ENCODE measurements at places on chromosomes 7 and 10. TPM values are rescaled to one million over a fixed set of nuclear protein-coding genes. Genes with fewer than 3 reads are reported as not detected.

Gene SPOCK2
- total RNA-seq: 6.8 TPM

Gene HOXA2
- total RNA-seq: 16.1 TPM

DNA sequence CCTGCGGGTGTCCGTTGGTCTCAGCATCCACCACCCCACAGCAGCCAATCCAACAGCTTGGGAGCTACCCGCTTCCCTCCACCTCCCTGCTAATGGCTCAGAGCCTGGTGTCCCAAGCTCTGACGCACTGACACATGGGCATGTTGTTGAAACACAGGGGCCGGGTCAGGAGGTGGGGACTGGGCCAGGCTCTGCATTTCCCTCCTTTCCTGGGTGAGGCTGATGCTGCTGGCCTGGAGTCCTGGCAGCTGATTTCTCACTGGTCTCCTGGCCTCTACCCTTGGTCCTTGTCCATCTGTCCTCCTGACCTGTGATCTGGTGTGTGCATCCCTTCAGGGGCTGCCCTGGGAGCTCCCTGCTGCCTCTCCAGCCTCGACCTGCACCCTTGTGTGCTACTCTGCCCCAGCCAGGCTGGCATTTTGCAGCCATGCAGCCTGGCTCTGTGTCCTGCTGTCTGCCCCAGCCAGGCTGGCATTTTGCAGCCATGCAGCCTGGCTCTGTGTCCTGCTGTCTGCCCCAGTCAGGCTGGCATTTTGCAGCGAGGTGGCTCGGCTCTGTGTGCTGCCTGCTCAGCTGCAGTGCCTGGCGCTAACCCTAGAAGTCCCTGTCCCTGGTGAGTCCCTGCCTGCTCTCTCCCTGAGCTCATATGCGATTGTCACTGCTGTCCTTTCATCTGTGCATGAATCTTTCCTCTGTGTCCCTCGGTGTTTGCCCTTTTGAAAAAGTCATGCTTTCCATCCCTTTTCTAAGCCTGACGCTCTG lies 14.0 kb downstream of the AMZ1 start:
- no peak for DNase-seq

DNA sequence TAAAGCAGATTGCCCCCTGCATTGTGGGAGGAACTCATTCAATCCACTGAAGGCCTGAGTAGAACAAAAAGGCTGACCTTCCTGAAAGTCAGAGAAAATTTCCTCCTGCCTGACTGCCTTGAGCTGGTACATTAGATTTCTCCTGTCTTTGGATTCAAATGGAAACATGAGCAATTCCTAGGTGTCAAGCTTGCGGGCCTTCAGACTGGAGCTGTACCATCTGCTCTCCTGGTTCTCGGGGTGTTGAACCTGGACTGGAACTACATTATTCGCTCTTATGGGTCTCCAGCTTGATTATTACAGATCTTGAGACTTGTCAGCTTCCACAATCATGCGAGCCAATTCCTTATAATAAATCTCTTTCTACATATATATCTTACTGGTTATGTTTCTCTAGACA lies 173.6 kb upstream of the STEAP4 start:
- no peak for DNase-seq

DNA sequence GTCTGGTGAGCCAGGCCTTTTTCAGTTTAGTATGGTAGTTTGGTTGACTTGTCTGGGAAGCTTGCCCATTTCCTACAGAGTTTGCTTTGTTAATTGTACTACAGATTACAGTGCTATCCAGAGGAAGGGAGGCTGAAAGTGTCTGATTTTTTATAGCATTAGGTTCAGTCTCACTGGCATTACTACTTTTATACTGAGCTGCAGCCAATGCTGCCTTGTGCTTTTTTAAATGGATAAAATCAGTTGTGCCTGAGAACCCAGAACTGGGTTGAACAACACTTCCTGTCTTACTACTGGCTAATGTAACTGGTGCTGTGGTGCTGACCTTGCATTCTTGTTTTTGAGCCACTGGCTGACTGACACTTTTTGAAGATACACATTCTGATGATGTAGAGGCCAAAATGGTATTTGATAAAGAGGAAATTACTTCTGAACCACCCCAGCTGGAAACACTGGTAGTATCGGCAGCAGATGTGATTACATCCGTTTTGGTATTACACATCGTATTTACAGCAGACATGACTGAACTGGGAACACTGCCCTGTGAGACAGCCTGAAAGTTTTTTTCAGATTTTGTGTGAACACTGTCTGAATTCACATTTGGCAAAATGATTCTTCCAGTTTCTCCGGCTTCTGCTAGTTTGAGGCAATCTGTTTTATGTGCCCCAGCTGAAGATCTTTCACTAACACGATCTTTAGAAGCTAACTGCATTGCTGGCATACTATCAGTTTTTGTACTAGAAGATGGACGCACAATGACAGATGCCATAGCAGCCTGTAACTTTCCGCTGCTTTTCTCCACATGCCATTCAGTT lies 74.1 kb downstream of the NRBF2 start:
- DNase-seq: no peak

DNA sequence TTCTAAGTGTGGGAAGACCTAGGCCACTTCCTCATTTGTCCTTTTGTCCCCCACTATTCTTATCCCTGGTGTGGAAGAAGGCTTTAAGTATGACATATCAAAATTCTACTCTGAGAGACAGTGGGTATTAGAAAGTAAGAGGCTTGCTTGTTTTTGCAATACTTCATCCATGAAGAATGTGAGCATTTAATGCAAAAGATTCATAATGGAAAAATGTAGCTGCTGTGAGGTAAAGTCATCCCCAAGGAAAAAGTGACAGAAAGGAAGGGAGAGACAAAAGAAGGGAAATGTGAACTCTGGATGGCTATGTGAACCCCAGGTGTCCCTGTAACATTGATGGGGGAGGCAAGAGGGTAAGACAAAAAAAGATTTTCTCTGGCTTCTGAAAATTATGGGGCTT lies 607.5 kb downstream of the SORCS1 start:
- no peak for DNase-seq

DNA sequence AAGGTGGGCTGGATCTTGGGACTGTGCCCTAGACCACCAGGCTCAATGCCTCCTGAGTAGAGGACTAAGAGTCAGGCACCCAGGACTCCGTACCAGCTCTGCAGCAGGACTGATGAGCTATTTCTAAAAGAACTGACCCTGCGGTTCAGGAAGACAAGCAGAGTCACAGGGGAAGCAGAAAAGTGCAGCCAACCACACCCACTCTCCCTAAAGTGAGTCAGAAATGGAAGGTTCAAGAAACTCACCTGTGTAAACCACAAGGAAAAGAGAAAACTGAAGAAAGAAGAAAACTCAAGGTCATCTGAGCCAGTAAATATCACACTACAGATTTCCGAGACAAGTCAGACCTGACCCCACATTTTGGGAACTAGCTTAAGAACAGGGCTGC lies 2.5 kb downstream of the PARP12 start:
- no peak for DNase-seq
